ENCODE measurements at places on chromosomes 16 and 17. TPM values are rescaled to one million over a fixed set of nuclear protein-coding genes. Genes with fewer than 3 reads are reported as not detected.
A peak's percentile ranks its signal among the peaks of the same experiment; 100 is the strongest.

GRCh38 chr17:33725675-33726271 lies 432.7 kb upstream of the ASIC2 start:
- DNase-seq, result peak; percentile 51

DNA sequence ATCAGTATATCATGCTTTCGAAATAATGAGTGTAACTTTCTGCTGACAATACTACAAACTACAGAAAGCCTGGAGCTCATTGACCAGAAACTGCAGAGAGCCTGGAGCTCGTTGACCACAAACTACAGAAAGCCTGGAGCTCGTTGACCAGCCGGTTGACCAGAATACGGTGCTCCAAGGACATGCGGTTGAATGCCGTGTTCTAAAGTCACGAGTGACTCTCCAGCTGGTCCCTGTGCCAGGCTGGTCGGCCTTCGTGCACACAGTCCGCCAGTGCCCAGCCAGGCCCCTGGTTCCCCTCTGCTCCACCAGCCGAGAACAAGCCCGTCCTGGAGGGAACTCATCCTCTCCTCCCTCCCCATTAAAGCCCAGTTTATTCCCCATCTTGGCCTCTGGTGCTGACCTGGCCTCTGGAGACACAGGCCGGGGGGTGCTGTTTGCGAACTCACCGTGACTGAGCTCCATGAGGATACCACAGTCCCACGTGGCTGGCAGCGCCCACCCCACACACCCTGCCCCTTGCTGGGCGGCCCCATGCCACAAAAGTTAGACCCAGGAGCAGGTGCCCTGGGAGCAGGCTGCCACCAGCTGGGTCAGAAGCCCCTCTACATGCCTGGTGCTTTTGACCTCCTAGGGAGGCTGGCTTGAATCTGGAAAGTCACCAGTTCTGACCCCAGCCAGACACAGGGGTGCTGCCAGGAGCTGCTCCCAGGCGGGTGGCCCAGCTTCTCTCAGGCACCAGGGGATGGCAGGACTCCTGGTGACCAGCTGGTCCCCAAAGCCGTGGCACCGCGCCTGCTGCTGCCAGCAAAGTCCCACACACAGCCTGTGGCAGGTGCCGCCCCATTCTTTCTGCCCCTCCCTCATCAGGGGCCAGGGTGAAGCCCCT lies 15.5 kb upstream of the CDH15 start:
- DNase-seq, result no peak

GRCh38 chr17:19322129-19322505 lies 40.4 kb downstream of the B9D1 start:
- DNase-seq, result peak; percentile 12

- no peak for DNase-seq
Measured at GRCh38 chr17:1961189-1961588, 63.9 kb downstream of the RTN4RL1 start.

DNA sequence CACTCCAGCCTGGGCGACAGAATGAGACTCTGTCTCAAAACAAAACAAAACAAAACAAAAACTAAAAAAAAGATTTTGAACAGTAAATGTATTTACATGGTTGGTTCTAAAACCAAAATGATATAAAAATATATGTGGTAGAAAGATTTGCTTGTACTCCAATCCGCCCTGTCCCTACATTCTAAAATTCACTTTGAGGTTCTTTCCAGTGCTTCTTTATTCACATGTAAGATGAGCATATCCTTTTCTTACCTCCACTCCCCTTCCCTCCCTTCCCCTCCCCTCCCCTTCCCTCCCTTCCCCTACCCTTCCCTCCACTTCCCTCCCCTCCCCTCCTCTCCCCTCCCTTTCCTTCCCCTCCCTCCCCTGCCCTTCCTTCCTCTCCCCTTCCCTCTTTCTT lies 34.4 kb downstream of the RAP1GAP2 start:
- DNase-seq, result no peak

DNA sequence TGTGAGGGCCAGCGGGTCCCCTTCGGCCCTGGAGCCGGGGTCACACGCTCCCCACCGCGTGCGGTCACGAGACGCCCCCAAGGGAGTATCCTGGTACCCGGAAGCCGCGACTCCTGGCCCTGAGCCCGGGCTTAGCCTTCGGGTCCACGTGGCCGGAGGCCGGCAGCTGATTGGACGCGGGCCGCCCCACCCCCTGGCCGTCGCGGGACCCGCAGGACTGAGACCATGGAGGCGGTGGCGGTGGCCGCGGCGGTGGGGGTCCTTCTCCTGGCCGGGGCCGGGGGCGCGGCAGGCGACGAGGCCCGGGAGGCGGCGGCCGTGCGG lies at the start of gene NAGLU:
Gene NAGLU, plus strand, starts transcription at position 194 of the 324 bp plus-strand sequence. Its CDS starts 32 bp downstream, at position 226.
- DNase-seq, result peak; percentile 98

DNA sequence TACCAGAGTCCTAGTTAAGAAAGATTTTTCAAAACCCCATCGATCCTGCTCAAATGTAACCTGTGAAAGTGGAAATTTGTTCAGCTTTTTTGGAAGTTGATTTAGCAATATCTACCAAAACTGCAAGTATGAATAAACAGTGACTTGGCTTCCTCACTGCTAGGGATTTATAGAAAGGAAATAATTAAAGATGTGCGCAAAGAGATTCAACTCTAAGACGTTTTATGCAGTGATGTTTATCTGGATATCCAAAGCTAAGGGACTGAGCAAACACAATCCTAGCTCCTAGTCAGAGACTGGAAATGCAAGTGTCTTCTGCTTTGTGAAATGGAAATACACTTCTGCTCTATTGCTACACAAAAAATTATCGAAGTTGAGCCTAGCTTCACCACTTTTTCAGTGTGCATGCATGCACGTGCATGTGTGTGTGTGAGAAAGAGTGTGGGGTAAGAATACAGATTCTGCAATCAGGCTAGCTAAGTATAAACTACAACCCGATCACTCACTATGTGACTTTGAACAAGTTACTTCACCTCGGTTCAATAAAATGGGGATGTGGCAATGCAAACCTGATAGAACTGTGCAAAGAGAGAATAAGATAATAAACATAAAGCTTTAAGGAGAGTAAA lies 52.1 kb upstream of the FOXF1 start:
- no peak for DNase-seq

- peak; percentile 92 for DNase-seq
Measured at GRCh38 chr17:57377094-57377493, 120.8 kb downstream of the MSI2 start.

DNA sequence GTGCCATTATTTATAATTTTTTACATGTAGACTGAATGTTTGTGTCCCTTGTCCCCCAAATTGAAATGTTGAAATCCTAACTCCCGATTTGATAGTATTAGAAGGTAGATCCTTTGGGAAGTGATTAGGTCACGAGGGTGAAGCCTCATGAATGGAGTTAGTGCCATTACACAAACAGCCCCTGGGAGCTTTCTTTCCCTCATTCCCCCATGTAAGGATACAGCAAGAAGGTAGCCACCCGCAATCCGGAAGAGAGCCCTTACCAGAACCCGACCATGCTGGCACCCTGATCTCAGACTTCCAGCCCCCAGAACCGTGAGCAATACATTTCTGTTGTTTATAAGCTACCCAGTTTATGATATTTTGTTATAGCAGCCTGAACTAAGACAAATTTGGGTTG lies 143.2 kb downstream of the NPIPB5 start:
- no peak for DNase-seq

DNA sequence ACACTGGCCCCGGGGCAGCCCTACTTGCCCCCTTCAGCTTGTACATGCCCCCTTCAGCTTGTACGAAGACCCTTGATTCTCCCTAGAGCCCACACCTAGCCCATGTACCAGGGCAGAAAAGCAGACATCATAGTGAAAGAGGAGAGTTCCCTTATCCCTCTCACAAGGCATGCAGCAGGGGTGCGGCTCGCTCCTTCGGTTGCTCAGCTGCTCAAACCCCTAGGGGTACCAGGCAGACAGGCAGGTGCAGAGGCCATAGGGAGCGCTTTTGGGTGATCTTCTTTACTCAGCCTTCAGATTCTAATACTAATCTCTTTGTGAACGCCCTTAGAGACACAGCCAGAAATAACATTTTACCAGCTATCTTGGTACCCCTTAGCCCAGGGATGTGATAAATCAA lies 286.3 kb downstream of the NPIPA8 start:
- no peak for DNase-seq

GRCh38 chr16:52603015-52603414 lies 56.1 kb upstream of the TOX3 start:
- peak; percentile 20 for DNase-seq

- no peak for DNase-seq
Measured at GRCh38 chr17:74513987-74514631, 17.2 kb downstream of the CD300LB start.

DNA sequence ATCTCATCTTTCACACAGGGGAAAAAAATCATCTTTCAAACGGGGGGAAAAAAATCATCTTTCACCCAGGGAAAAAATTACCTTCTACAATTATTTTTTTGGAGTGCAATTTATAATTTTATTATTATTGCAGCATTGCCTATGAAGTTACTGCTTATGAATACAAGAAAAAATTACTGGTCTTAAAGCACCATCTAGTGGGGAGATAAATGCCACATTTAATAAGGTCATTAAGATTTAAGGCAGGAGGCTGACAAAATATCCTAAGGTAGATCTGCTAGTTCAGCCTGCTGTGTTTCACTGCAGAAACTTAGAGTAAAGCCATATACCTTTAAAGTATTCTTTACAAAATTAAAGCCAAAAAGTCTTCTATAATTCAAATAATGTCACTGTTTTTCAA lies 13.7 kb downstream of the SHCBP1 start:
- no peak for DNase-seq

GRCh38 chr17:30886187-30886586 lies 19.9 kb downstream of the TEFM start:
- DNase-seq, result no peak

DNA sequence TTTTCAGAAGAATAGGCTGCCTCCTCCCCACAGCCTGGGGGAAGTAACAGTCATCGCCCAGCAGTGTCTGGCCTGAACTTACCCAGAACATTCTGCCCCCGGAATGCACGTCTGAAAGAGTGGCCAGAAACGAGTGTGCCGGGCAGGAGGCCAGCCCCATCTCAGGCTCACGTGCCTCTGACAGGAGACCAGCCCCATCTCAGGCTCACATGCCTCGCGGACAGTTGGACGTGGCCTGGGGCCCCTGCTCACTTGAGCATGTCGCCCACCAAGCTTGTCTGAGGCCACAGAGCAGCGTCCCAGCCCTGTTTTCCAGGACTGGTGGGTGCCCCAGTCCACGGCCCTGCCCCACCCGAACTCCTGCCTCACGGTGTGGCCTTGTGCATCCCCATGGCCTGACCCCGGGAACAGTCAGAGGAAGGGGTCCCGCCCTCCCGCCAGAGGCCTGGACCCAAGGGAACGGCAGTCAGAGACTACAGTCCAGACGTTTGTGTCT lies 16.3 kb upstream of the CDH15 start:
- DNase-seq, result no peak

DNA sequence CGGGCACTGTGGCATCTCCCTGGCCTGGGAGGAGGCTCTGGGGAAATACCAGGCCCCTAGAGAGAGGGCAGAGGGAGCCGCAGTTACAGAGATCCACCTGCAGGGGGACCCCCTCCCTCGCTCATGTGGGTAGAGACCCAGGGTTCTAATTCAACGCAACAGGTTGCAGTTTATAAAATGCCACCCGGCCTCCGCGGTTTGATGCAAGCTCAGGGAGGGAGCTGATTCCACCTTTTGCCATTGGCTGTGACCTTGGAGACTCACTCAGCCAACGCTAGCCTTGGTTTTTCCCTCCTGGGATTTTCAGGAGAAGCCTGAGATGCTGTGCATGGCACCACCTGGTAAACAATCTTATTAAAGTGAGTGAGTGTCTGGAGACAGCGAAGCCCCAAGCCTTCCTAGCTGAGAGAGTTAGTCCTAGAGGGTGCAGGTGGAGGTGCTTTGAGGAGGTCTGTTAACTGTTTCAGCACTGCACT lies 12.1 kb downstream of the TTLL6 start:
- peak; percentile 58 for DNase-seq

The KCNAB3 gene
- total RNA-seq, result 0.75 TPM

The CFAP97D1 gene
- not detected for total RNA-seq

The NPIPA2 gene
- not detected for total RNA-seq

The CCL5 gene
- 2.9 TPM for total RNA-seq

The WFDC1 gene
- 0.86 TPM for total RNA-seq

The NUDT21 gene
- 35.8 TPM for total RNA-seq

The TTYH2 gene
- total RNA-seq, result 0.98 TPM

The ITGAD gene
- total RNA-seq, result 0.95 TPM

The ARHGAP23 gene
- total RNA-seq, result 3.4 TPM

The CA10 gene
- not detected for total RNA-seq

Measured in right lobe of liver (tissue), 6 donors.